ENCODE measurements at places on chromosomes 11 and 22.

GRCh38 chr22:46096706-46097230 lies 53.6 kb upstream of the PPARA start:
- no peak for DNase-seq

DNA sequence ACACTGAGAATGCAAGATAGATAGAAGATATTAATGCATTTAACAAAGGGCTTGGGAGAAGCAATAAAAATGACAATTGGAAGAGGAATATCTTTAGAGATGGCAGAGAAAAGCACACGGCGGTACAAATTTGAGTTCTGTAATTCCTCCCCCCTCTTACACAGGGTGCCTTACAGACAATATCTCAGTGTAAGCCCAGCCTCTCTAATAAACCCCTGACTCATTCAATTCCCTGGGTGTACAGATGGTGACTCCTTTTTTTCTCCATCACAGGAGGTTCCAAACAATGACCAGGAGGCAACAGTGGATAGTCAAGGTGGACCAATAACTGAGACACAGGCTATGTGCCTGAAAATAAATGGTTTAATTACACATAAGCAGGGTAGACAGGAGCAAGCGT lies 598.6 kb downstream of the OPCML start:
- DNase-seq, result no peak

- no peak for DNase-seq
Observed at GRCh38 chr11:8997451-8997850, 6.3 kb downstream of the NRIP3 start.

DNA sequence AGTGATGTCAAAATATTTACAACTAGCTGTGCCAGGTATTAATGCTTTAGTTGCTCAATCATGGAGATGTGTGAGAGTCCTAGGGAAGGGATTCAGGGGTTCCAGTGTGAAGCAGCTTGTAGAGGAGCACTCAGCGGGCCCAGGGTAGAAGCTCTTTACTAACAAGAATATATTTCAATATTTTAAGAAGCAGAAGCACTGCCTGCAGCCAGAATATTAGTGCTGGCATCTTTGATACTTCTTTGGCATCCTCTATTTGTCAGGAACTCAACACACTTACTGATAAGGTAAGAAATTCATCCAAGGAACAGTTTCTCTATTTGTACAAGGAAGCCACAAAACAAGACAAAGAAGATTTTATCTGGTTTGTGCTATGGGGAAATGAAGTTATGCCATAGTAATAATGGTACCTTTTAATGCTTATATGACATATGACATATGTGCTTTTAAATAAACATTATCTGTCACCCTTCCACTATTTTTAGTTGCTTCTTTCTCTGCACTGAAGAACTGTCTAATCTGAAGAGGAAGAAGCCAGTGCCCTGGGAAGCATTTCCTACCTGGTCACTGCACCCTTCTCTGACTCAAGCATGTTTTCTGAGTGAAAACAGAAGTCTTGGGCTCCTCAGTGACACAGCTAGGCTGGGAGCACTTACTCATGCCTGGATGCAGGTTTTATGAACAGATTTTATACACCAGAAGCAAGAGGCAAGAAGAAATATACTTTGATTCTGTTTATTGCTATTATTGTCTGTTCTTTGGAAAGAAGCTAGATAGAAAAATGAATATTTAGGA lies 388.1 kb upstream of the CCDC90B start:
- no peak for DNase-seq

GRCh38 chr22:36649066-36649465 lies 54.5 kb downstream of the CACNG2 start:
- DNase-seq, result no peak

GRCh38 chr11:7485186-7486097 lies at the start of gene OLFML1:
TSS of gene OLFML1 (plus strand) at chr11:7485506. CDS start at chr11:7485876, 370 bp downstream.
- no peak for DNase-seq

Data from NCI-H2081 treated with DMSO at 0.1 percent for 48 hours (cell line).